ENCODE measurements at places on chromosomes 4 and X.
A peak's percentile ranks its signal among the peaks of the same experiment; 100 is the strongest.

GRCh38 chrX:23749576-23749975, 6.5 kb upstream of the ACOT9 start:
- no peak for DNase-seq

GRCh38 chr4:119493419-119493818, 135.2 kb downstream of the PDE5A start:
- DNase-seq: peak; percentile 10

DNA sequence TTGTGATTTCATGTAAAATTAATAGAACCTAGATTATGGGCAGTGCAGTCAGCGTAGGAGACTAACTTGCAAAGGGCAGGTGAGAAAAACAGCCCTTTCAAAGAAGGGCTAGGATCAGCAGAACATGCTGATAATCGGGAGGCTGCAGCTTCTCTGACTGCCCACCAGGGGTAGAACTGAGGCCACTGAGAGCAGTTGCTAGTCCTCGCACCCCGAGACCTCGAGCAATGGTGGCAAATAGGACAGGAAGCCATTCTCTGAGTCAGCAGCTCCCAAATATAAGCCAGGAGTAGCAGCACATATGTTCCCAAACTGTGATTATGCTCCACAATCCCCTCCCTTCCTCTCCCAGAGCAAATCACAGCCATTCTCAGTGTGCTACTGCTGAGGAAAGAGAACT, 186.5 kb downstream of the MSL3 start:
- peak; percentile 12 for DNase-seq

DNA sequence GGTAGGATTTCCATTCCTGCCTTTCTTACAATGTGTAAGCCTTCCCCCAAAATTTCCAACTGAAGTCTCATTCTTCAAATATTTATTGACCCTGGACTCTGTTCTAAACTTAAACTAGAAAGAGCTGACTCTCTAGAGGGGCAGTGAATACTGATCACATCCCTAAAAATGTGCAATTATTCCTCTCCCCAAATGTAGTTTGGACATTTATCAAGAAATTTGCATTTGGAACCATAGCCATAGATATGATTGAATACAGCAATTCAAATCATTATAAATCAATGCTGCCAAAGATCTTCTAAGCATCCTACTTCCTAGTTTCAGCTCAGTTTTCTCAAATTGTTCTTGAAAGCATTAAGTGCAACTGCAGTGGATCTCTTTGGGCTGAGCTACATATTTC, 525.7 kb downstream of the RAB28 start:
- no peak for DNase-seq

DNA sequence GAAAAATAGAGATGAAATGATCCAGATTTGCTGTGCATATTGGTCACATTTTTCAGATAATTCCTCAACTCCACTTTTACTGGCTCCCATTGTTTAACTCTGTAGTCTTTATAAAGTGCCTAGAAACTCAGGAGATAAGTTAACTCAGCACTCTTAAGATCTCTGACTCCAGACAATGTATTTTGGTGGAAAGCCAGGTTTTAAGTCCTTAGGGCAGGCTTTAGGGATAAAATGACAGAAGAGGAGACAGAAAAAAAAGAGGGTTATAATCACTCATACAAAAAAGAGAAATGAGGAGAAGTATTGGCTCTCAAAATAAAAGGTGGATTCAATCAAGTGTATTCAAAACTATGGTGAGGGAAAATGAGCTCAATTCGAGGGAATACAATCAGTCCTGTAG, 674.8 kb upstream of the INTU start:
- DNase-seq: no peak

GRCh38 chr4:139085141-139085540, 69.6 kb downstream of the NOCT start:
- no peak for DNase-seq

All from NCI-H526 (cell line).